ENCODE measurements at places on chromosomes 2 and 18.

DNA sequence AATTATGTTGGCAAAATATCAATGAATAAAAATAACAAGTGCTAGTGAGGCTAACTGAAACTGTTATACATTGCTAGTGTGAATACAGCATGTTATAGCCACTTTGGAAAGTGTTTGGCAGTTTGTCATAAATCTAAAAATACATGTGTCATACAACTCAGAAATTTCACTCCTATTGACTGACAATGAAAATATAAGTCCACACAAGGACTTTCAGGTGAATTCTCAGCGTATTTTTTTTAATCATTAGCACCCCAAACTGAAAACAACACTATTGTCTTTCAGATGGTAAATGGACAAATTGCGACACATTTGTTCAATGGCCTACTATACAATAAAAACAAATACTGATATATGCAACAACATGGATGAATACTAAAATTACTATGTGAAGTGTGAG is 884.8 kb downstream of the TRIB2 start:
- DNase-seq, result no peak

DNA sequence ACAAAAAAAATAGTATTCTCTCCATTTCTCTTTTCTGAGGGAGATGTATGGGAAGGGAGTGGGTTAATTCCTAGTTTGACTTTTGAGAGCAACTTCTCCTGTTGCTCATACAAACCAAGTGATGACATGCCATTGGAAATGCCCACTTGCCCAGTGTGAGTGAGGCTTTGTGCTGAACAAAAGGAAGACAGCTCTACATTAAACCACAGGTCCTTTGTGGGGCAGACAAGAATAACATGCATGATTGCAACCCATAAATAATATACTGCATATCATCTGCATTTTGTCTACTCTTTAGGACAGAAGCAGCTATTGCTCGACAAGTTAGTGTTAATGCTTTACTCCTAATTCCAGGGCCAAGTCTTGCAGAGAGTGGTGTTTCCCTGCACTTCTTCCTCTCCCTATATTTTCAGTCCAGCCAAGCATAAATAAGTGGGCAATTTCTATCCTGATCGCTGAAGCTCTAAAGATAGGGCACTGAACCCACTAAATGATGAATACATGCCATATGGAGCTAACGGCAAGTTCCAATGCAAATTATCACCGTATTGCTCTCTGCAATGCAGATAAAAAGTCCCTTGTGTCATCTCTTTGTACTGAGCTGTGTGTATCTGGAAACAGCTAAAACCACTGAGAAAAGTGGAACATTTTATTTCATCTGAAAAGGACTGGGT is 19.4 kb upstream of the EHBP1 start:
- no peak for DNase-seq

DNA sequence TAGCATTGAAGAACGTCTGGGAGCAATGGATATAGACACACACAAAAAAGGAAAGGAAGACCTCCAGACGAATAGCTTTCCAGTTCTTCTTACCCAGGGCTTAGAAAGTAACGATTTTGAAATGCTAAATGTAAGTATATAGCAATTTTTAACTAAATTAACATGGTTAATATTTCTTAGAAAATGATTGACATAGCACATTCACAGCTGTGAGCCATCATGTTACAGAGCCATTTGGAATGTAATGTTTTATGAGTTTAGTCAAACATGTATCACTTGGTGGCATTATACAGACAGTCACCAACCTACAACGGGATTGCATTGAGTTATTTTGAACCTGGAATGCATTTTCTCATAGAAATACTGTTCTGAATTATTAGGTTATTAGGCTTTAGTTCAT is 35.1 kb downstream of the WDR43 start:
- no peak for DNase-seq

GRCh38 chr2:108084311-108084710 is 98.0 kb downstream of the SLC5A7 start:
- no peak for DNase-seq

DNA sequence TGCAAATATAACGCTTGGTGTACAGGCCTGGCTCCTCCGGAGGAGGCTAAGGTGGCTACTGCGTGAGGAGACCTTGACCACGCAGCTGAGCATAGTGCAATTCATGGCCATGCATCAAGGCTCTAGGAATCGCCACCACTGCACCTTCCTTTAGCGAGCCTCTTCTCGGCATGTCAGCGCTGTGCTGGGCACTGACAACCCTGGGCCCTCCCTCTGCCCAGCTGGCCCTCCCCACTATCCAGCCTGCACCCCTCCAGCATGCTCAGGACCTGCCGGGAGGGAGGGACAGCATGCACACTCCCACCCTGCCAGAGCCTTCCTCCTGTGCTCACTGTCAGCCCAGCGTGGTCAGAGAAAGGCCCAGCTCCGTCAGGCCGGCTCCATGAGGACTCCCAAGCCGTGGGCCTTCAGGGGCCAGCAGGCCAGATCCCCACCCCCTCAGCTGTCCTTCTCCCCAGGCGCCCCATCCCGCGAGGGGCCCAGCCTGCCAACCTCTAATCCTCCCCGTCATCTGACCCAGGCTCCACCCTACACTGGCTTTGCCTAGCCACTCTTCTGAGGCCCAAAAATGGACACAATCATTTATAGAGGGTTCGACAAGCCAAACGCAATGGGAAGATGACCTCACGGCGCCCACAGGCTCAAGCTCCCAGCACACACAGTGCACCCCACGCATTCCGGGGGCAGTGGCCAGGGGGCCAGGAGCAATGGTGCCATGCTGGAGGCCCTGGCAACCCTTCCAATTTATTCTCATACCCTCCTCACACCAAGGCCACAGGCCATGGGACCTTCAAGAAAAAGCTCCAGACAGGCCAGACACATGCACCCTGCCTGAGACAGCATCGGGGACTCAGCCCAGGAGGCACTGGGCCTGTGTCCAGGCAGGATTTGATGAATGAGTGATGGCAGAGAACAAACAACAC is 3.5 kb downstream of the BIN1 start:
- DNase-seq, result no peak

DNA sequence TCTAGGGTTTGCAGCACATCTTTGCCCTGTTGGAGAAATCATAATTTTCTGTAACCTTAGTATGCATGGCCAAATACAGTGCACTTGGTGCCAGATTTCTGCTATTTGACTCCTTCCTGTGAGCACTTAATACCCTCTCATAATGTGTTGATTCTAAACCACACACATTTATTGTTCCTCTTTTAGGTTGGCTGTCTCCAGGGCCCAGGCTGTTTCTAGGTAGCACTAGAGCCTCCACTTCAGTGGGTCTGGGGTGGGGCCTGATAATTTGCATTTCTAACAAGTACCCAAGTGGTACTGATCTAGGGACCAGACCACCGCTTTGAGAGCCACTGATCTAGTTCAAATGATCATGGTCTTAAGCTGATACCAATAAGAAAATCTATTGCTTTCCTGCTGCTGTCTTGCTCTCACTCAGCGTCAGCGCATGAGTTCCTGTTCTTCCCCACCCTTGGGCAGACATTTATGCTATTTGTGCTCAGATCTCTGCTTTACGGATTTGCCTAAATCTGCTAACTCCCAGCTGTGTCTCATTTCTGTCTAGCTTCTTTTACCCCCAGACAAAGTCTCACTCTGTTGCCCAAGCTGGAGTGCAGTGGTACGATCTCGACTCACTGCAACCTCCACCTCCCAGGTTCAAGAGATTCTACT is 7.4 kb downstream of the PTRHD1 start:
- DNase-seq, result no peak

DNA sequence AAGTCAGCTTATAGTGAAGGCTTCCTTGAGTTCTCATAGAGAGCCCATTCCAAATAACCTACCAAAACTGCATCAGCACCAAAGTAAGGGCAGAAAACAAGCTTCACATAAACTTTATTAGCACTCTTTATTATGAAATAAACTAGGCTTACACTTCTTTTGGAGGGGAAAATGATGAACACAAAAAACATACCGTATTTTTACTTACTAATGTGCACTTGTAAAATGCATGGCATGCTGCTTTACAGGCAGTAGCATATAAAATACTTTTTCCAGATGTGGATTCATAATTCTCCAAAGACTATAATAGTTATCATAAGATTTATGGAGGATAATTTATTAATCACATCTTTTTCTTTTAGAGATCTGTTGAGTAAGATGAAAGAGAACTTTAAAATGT is 133.9 kb downstream of the OSR1 start:
- DNase-seq, result no peak

DNA sequence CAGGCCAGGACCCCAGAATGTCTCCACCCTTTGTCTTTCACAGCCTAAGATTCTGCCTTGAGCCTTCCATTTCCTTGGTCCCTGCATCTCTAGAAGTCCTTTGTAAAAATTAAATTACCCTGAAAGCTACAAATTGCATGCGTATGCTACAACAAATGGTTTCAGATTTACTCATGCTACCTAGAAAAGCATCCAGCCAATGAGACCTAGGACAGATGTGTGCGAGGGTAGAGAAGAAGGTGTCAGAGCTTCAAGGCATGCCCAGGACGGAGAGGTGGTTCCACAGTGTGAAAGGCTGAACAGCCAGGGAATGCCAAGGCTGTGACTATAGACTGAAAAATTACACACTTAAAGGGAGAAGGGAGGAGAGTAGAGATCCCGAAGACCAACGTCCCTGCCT is 40.2 kb downstream of the CCBE1 start:
- DNase-seq, result no peak

DNA sequence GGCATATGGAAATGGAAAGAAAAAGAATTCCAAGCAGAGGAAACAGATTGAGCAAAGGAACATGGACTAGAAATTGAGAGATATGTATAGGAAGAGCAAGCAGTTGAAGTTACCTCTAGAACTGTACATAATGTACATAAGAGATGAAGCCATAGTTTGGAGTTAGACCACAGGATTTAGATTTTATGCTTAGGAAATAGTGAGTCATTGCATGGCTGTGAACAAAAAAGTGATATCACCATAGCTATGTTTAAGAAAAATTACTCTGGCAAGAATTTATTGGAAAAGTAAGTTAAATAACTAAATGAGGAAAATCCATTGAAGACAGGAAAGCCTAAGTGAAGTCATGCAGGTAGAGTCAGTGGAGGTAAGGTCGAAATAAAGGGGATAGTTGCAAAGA is 99.4 kb upstream of the GALNT5 start:
- no peak for DNase-seq

GRCh38 chr2:196307775-196308305 is 136.5 kb upstream of the STK17B start:
- no peak for DNase-seq

DNA sequence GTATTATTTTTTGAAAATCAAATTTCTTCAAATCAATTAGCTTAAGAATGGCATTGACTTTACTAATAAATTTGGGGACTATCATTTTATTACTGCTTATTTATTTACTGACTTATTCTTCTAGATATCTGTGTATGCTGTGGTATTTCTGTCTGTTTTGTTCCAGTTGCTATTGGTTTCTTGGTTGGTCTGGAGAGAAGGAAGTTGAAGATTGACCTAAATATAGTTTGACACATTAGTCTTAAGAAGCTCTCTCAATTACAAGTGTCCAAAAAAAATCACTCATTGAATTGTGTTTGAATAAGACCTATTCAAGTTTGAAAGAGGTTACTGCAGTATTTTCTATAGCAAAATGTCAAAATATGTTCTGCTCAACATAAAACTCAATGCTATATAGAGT is 153.3 kb upstream of the KYNU start:
- DNase-seq, result no peak

- no peak for DNase-seq
Observed at GRCh38 chr2:203730883-203731282, 24.4 kb downstream of the CD28 start.

DNA sequence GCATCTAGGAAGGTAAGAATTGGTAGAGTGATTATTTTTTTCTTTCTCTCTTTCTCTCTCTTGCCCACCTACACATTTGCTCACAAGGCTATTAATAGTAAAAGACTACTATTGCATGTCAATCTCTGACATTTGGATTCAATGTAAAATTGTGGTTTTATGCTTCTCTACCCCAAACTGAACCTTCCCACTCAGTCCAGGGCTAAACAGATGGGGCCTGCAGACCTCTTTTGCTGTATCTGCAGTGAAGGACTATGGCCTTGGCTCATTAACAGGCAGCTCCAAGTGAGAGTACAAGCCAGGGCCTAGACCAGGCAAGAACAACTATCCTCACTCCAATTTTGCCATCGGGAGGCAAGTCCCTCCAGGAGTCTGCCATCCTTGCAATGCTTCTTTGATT is 68.3 kb upstream of the ARL4C start:
- no peak for DNase-seq

DNA sequence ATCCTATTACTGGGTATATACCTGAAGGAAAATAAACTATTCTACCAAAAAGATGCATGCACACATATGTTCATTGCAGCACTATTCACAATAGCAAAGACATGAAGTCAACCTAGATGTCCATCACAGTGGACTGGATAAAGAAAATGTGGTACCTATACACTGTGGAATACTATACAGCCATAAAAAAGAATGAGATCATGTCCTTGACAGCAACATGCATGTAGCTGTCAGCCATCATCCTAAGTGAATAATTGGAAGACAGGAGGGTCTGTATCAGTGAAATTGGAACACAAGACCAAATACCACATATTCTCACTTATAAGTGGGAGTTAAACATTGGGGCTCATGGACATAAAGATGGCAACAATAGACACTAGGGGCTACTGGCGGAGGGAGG is 27.7 kb upstream of the TWIST2 start:
- no peak for DNase-seq

GRCh38 chr2:74864728-74865722 is 31.1 kb downstream of the HK2 start:
- no peak for DNase-seq

- no peak for DNase-seq
Observed at GRCh38 chr18:293536-293935, 25.7 kb upstream of the THOC1 start.

GRCh38 chr2:134163336-134163735 is 90.5 kb upstream of the MGAT5 start:
- DNase-seq, result no peak

GRCh38 chr2:38700881-38701458 is 35.1 kb downstream of the GALM start:
- no peak for DNase-seq

- no peak for DNase-seq
Observed at GRCh38 chr18:13797157-13797611, 26.8 kb upstream of the MC5R start.

- DNase-seq, result no peak
Observed at GRCh38 chr2:198385326-198385725, 580.9 kb downstream of the PLCL1 start.

- no peak for DNase-seq
Observed at GRCh38 chr2:42804338-42804737, 12.0 kb upstream of the HAAO start.

GRCh38 chr2:168160897-168161296 is 86.5 kb downstream of the STK39 start:
- no peak for DNase-seq

GRCh38 chr2:38074764-38075506 is 1.0 kb downstream of the CYP1B1 start:
- DNase-seq, result no peak

- DNase-seq, result no peak
Observed at GRCh38 chr2:117232305-117232704, 582.2 kb upstream of the DDX18 start.
